ENCODE measurements at places on chromosomes 7 and 10.
A peak's percentile ranks its signal among the peaks of the same experiment; 100 is the strongest.

DNA sequence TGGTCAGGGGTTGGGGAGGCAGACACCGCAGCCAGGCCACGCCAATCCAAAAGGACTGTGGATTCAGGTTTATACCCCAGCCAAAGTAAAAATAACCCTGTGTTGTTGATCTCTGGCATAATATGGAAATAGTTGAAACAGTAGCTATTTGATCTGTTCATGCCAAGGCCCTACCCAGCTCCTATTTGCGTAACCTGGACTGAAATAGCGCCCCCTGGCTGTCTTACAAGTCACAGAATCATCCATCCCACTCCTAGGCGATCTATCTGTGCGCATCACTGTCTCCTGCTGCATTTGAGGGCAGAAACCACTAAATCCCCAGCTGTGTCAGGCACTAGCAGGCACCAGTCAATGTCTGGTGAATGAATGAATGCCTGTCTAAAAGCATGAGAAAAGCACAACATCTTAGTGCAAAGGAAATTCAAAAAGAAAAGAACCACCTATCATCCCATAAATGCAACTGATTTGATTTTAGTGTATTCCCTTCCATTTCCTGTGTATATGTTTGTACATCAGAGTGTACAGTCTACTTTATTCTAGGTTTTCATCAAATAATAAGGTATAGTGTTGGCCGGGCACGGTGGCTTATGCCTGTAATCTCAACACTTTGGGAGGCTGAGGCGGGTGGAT, 160.0 kb downstream of the SLIT1 start:
- DNase-seq, result peak; percentile 33

- no peak for DNase-seq
Measured at GRCh38 chr7:157548691-157549303, 212.0 kb downstream of the DNAJB6 start.

DNA sequence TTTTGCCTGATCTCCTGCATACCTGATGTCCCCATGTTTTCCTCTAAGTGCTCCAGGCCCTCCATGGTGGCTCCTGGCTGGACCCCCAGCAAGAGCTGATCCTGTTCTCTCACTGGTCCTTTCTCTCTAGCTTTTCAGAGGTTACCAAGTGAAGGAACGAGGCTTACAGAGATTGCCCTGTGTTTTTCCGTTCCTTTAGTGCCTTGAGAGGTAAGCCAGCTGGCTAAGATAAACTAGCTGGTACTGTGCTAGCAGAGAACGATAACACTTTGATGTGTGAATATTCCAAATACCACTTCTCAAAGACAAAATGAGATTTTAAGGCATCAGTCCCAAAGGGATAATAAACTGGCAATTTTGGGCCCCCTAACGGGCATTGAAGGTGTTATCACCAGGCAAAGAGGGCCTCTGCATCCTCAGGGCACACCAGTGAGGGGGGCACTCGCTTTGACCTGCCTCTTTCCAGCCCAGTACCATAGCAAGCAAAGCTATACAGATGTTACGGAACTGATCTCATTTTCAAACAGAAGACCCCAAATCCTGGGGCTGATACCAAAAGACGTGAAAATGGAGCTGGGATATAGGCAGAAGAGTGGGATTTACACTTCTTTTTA, 8.4 kb upstream of the CCNY start:
- DNase-seq, result no peak

DNA sequence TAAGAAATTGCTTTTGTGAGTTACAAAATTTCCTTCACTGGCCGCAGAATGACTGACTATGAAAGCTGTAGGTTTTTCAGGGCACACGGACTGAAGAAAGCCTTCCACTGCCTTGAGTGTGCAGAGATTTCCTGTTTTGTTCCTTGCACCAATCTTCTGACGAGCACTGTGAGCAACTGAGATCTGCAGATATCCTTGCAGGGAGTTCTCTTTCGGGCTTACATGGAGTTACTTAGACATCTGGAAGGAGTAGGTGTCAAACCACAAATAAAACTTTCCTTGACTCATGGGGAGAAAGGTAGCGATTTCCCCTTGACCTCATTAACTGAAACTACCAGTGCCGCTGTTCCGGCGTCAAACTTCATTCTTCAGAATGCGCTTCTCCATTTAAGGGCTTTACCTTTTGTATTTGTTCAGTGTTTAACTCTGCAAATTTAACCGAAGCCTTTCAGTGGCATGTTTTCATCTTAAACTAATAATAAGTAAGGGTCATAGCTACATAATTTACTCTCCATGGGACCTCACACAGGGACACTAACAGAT, 1175.3 kb downstream of the GATA3 start:
- DNase-seq, result no peak

GRCh38 chr7:22482503-22482902, 17.5 kb downstream of the STEAP1B start:
- no peak for DNase-seq

GRCh38 chr7:3300221-3300650, 816 bp upstream of the SDK1 start:
- no peak for DNase-seq

DNA sequence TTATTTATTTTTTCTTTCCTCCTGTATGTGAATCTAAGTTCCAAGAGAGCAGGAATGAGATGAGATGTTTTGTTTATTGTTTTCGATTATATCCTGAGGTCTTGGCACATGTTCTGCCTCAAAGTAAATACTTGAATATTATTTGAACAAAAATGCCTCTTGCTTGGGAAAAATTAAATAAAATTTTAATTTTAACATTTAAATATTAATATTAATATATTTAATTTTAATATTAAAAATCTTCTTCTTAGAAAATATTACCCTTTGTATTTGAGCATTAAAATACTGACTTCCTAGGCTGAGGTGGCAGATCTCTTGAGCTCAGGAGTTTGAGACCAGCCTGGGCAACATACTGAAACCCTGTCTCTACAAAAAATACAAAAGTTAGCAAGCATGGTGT, 123.4 kb upstream of the SEMA3D start:
- no peak for DNase-seq

- DNase-seq, result no peak
Measured at GRCh38 chr7:114148779-114149178, 230.0 kb upstream of the PPP1R3A start.

DNA sequence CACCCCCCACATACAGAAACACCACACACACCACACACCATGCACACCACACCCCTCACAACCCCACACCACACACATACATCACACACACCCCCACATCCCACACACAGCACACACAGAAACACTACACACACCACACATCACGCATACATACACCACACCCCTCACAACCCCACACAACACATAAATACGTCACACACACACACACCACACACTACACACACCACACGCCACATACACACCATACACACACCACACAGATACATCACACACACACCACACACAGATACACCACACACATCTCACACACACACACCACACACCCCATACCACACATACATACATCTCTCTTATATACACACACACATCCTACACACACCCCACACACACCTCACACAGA, 126.2 kb downstream of the ANLN start:
- DNase-seq, result no peak

- DNase-seq, result no peak
Measured at GRCh38 chr7:116630932-116631671, 40.9 kb upstream of the MET start.

DNA sequence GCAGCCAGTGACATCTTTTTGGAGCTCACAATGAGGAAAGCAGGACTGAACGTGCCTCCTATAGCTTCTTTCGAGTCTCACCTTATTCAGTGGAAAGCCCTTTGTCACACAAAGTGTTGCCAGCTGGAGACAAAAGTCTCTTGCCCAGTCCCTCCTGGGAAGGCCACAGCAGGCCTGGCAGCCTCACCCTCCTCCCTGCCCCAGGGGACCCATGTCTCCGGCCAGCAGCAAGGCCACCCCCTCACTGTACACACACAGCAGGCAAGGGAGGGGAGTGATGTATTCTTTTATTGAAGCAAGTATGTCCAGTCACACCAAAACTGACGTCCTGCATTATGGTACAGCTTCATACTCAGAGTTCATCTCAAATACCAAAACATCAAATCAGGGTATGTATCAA, 56.0 kb downstream of the CSGALNACT2 start:
- no peak for DNase-seq

- no peak for DNase-seq
Measured at GRCh38 chr10:34988397-34989067, 101.6 kb downstream of the CUL2 start.

DNA sequence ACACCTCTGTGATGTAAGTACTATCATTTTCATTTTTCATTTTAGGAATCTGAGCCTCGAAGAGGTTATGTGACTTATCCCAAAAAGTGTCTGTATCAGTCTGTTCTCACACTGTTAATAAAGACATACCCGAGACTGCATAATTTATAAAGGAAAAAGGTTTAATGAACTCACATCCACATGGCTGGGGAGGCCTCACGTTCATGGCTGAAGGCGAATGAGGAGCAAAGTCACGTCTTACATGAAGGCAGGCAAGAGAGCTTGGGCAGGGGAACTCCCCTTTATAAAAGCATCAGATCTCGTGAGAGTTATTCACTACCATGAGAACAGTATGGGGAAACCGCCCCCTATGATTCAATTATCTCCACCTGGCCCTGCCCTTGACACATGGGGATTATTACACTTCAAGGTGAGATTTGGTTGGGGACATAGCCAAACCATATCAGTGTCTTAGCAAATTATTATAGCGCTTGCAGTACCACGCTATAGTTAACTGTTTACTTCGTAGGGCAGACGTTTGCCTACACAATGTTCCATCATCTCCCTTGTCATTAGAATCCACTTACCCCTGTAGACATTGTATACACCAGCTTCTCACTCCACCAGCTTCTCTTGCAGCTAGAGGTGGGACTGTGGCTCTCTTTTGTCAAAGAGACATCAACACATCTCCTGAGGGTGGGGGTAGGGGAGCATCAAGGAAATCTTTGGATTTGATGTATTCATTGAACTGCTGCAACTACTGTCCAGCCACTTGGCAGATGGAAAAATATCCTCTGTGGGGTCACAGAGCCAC, 15.4 kb upstream of the NMT2 start:
- DNase-seq, result no peak

DNA sequence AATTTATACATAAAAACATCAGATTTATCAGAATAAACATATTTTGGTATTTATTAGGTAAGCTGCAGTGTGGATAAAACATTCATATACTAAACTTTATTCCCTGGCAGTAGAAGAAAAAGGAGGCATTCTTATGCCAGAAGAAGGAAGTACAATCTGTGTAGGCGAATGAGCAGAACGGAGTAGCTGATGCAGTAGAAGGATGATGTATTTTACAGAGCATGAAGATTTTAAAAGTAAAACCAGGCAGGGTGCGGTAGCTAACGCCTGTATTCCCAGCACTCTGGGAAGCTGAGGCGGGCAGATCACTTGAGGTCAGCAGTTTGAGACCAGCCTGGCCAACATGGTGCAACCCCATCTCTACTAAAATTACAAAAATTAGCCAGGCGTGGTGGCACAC, 294.9 kb upstream of the MKLN1 start:
- DNase-seq, result no peak

DNA sequence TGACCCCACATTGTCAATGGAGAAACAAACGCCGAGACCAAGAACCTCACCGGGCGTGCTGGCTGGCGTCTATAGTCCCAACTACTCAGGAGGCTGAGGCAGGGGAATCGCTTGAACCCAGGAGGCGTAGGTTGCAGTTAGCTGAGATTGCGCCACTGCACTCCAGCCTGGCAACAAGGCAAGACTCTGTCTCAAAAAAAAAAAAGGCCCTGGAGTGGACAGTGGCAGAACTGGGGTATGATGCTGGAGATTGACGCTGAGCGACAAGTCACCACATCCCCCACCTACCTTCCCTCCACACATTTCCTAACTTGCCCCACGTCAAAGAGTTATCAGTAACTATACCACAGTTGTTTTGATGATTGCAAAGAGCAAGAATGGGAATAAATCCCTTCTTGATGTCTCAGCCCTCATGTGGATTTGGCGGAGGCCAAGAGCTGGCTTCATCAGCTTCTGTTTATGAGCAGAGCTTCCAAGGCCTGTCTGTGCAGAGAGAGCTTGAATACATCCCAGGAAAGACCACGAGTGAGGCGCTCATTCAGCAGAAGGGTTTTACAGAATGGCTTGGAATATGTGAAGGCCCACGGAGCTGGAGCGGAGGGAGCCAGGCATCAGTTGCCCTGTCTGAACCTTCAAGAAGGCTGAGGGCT, 28.0 kb upstream of the TNS3 start:
- DNase-seq, result no peak

GRCh38 chr7:33250421-33250871, 121.1 kb downstream of the BBS9 start:
- no peak for DNase-seq

GRCh38 chr10:50470345-50470744, 153.4 kb downstream of the SGMS1 start:
- DNase-seq, result no peak

DNA sequence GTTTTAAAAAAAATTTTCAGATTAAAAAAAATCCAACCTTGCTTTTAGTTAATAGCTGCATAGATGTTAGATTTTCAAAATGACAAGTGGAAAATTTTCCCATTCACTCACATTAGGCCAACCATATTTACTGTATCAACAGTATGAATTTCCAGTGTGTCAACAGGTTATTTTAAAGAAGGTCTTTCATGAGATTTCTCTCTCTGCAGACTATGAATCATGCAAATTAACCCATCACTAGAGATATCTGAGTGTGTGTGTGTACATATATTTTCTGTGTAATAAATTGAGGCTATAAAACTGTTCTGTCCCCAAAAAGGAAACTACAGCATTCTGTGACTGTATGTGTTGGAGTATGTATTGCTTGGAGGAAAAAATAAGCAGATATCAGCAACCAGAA, 305.6 kb downstream of the ARL4A start:
- no peak for DNase-seq

GRCh38 chr10:43265799-43266721, 805 bp downstream of the RASGEF1A start:
- DNase-seq, result no peak

DNA sequence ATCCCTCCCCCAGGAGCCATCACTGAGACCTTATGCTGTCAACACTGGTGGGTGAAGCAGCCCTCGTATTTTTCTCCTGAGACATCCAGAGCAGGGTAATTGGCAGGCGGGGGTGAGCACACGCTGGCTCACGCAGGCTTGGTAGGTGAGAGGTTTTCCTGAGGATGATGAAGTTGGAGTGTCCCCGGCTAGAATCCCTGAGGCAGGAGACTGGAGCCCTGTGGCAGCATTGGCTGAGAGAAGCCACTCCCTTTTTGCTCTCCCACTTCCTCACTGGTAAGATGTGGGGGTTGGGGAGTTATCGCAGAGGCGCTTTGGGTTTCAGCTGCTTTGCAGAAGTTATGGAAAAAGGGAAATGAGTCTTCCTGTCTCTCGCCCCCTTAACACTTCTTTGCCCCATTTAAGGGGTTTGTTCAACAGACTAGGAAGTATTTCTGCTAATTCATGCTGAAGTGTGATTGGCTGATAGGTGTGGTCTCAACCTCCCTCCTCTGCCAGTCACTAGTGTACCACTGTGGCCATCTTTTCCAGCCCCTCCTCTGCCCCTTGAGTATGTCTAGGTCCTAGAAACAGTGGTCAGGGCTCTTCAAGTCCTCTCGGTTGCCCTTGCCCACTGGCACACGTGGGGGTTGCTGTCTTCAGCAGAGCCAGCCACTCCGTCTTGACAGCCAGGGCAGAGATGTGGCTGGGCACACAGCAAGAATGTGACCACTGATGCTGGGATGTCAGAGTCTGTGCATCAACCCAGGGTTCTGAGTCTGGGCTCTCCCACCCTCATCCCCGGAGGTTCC, 5.7 kb downstream of the ARPC1B start:
- DNase-seq, result peak; percentile 37

- no peak for DNase-seq
Measured at GRCh38 chr7:80170445-80170844, 35.8 kb downstream of the GNAI1 start.

Measured in anterior cingulate cortex (tissue), 58 donors.